NCI-H1417 treated with DMSO at 0.1 percent for 48 hours (cell line): ENCODE measurements at places on chromosomes 2 and 18.
A peak's percentile ranks its signal among the peaks of the same experiment; 100 is the strongest.

DNA sequence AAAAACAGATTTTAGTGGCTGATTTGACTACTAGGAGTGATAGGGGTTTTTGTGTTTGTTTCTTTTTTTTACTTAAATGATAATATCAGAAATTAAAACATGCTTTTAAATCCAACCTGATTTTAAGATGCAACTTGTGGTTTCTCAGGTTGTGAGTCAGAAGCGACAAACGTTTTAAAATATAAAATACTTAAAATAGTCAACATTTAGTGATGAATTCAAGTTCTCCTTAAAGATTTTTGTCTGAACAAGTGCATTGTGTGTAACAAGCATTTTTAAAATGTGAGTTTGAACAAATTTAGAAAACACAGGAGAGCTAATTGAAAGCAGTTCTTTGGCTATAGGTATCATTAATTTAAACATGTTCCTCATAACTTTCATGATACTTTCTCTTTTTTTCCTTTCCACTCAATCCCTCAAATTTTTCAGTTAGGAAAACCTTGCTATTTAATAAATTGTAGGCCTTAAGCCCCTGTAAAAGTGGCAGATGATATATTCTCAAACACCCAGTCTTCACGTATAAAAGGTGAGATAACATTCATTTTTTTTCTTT is 3.6 kb downstream of the TBR1 start:
- DNase-seq: no peak

DNA sequence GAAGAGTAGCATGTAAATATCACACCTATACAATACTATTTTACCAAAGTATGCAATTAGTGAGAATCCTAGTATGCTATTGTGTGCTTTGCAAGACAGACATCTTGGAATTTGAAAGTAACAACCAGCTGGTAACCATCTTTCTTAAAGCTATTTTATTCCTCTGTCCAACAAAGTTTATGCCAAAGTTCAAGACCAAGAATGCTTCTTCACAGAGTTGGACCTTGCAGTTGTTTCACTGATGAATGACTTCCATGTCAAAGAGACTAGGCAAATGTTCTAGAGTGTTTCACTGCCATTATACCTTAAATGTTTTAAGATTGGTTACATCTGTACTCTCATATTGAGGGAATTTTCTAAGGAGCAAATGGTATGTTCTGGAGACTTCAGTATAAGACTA is 215.2 kb upstream of the CRIM1 start:
- DNase-seq: no peak

DNA sequence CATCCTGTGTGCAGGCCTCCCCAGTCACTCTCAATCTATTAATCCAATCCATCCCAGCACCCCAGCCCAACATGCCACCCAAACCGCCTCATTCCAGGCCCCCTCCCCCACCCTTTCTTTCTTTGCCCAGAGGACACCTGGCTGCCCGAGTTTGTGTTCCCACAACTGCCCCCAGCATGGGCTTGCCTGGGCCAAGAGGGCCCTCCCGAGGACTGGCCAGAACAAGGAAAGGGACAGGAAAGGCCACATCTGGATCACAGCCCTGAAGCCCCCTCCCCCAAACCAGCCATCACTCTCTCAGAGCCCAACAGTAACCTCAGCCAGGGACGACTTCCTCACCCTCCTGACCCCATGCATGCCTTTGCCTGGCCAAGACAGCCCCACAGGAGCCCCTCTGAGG is 1.2 kb downstream of the TNS1 start:
- DNase-seq: no peak

DNA sequence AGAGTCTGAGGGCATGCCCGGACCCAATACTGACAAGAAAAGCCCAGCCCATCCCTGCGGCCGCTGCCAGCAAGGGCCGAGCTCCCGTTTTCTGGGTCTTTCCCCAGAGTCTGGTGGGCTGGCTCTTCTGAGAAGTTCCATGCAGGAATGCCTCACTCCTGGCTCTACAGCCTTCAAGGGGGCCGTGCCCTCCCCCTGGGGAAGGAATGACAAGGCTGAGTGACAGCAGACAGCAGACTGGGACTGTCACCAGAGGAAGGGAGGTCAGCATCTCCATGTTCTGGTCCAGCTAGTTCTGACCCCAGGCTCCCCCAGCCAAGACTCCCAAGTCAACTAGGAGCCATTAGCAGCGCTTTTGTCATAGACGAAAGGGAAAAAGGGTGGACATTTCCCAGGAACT is 13.0 kb upstream of the SEMA4C start:
- no peak for DNase-seq

DNA sequence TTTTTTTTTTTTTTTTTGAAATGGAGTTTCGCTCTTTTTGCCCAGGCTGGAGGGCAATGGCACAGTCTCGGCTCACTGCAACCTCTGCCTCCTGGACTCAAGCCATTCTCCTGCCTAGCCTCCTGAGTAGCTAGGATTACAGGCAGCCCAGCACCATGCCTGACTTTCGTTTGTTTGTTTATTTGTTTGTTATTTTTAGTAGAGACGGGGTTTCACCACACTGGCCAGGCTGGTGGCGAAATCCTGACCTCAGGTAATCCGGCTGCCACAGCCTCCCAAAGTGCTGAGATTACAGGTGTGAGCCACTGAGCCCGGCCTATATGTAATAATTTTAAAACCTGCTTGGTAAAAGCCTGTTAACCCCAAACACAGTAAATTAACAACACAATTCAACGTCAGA is 435.7 kb downstream of the LRRTM4 start:
- DNase-seq: no peak

DNA sequence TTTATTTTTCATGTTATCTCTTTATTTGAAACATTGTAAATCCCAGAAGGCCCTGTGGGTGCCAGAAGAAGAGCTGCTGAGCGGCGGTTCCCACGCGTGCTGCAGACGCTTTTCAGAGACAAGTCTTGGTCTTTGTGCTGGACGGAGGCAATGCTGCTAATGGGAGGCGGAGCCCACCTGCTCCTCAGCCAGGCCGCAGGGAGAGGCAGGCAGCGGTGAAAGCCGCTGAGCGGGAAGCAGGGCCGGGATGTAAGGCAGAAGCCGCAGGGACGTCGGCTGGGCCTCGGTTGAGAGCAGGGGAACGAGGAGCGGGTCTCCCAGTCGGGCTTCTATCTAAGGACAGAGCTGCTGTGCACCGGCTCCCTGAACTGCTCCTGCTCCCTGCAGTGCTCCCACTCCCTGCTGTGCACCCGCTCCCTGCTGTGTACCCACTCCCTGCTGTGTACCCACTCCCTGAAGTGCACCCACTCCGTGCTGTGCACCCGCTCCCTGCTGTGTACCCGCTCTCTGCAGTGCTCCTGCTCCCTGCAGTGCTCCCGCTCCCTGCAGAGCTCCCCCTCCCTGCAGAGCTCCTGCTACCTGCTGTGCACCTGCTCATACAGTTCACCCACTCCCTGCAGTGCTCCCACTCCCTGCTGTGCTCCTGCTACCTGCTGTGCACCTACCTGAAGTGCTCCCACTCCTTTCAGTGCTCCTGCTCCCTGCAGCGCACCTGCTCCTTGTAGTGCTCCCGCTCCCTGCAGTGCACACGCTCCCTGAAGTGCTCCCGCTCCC is 16.4 kb downstream of the TMEM18 start:
- no peak for DNase-seq

DNA sequence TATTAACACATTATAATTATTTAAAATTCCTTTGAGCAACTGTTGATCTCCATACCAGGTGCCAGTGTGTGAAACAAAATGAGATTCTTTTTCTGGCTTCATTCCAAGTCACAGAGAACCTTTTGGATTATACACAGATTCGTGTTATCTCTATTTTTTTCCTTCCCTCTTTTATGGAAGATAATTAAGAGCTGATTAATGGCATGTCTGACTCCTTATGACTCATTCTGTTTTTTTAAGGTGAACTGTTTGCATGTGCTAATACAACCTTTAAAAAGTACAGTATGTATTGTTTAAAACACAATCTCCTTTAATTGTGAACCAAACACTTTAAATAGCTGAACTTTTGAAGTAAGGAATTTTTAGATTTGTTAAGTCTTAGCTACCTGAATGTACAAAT is 39.3 kb downstream of the PELI1 start:
- DNase-seq: peak; percentile 52

- no peak for DNase-seq
These were observed 14.4 kb upstream of the MRPL19 start for GRCh38 chr2:75632091-75632701.

DNA sequence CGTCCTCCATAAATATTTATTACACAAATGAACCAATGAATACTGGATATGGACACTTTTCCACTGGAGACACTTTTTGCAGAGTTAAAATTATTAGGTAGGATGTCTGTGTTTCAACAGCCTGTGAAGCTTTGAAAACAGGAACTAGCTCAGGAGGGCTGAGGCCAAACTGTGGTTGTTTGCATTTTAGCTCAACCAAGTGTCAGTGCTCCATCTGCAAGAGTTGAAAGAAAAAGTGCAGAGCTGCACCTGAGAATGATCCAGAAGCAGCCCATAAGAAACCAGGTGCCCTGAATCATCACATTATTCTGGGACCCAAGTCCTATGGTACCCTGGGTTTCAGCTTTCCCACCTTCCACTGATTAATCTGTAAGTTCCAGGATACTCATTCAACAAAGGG is 180.4 kb downstream of the TRIB2 start:
- no peak for DNase-seq

DNA sequence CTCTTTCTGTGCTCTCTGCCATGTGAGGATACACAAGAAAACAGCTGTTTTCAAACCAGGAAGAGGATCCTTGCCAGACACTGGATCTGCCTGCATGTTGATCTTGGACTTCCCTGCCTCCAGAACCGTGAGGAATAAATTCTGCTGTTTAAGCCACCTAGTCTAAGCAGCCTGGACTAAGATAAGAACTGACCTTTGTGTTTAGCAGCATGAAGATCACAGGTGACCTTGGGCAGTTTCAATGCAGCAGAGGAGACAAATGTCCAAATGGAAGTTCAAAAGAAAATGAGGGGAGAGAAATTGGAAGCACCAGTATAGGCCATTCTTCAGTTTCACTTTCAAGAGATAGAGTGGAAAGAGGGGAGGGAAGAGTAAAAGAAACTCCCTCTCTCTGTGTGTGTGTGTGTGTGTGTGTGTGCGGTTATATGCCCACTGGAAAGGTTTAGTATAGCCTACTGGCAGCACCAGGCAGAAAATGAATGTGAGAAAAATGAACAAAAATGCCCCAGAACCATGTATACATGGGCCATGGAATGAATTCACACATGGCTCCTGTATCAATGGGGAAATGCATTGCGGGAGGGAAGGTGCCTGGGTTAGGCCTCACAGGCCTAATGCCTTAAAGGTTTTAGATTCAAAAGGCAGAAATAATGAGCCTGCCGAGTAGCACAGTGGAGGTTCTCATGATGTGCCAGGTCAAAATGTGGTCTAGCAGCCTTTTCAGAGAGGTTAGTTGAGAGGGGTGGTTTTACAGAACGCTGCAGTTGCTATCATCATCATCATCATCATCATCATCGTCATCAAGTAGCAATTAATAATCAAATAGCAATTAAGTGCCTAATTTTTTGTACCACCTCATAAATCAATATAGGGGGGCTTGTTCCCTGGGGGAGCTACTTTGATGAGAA is 1.1 kb upstream of the CERS6 start:
- no peak for DNase-seq

GRCh38 chr2:208415897-208416296 is 9.3 kb downstream of the PTH2R start:
- no peak for DNase-seq
